ENCODE measurements at places on chromosomes 13 and 19.

- DNase-seq: no peak
Measured at GRCh38 chr13:100089465-100090032, 656 bp downstream of the PCCA start.

- DNase-seq: no peak
Measured at GRCh38 chr13:72151241-72151640, 284.2 kb upstream of the DACH1 start.

DNA sequence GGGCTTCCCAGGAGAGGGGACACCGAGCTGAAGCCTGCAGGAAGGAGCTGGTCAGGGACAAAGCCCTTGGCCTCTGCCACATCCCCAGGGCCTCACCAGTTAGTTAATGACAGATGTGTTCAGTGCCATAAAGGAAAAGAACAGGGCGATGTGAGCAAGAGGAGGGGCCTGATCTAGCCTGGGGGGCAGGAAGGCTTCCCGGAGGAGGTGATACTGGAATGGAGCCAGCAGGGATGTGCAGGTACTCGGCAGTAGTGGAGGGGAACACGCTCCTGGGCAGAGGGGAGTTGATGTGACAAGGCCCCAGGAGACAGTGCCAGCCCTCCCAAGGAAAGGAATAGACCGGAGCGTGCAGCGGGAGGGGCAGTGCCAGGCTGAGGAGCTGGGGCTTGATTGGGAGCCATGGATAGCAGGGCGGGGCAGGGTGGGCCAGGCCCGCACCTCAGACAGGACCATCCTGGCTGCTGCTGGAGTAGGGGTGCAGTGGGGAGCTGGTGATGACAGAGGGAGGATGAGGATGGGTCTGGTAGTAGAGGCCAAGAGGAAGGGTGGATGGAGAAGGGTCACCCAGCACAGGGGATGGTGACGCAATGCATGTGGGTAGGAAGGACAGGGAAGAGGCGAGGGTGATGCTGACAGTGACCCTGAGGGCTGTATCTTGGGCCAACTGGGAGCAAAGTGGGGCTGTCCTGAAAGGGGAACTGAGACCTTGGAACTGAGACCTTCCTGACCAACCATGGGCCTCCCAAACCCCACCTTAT is 4.1 kb downstream of the C19orf33 start:
- DNase-seq: no peak

GRCh38 chr19:648305-648704 is 8.6 kb downstream of the FGF22 start:
- DNase-seq: no peak

GRCh38 chr13:75135325-75135825 is 346.6 kb downstream of the TBC1D4 start:
- no peak for DNase-seq

GRCh38 chr19:46979126-46980105 is 40.2 kb upstream of the NPAS1 start:
- DNase-seq: no peak

GRCh38 chr19:31275068-31275334 is 74.2 kb downstream of the TSHZ3 start:
- no peak for DNase-seq

GRCh38 chr19:52992109-52993004 is 21.4 kb upstream of the ERVV-1 start:
- DNase-seq: no peak

DNA sequence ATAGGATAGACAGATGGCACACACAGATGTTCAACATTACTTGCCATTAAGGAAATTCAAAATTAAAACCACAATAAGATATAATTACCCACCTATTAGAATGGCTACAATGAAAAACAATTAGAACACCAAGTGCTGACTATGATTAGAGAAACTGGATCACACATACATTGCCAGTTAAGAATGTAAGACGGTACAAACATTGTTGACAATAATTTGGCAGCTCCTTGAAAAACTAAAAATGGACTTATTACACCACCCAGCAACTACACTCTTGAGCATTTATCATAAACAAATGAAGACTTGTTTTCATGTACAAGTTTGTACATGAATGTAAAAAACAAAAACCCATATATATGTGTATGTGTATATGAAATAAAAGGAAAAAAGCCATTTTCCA is 13.7 kb downstream of the ZNF461 start:
- DNase-seq: no peak

DNA sequence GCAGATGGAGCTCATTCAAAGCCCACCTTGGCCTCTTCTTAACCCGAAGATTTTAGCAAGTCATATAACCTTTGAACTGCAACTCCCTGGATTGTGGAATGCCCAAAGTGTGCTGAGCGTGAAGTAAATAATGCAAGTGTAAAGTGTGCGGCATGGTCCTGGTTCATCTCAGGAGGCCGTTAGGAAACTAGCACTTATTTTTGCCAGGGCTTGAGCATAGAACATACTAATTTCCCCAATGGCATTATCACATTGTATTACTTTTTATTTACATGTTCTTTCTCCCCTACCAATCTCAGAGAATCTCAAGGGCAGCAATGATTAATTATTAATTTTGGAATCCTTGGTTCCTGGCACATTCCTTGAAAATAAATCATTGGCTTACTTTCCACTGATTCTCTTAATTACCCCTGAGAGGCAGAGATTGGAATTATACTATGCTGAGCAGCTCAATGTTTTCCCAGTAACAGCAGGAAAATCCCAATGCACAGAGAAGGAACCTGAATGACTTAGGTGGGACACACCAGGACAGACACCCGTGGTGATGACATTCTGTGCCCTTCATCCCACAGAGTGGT is 128.8 kb upstream of the GJB6 start:
- no peak for DNase-seq

DNA sequence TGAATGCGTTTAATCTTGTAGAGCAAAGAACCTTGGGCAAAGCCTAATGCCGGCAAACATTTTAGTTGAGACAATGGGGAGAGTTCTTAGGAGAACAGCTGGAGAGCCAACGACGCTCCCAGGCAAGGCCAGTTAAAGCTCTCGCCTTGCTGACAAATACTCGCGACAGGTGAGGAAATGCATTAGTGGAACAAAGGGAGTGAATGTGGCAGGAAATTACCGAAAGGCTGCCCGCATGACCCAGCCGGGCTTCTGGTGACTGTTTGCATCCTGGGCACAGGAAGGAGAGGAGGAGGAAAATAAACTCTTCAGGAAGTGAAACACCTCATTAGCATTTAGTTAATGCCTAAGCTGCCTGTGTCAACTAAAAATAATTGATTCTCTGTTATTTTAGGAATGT is 74.6 kb downstream of the SHISA2 start:
- DNase-seq: no peak
